ENCODE measurements at places on chromosomes 1 and 21.

DNA sequence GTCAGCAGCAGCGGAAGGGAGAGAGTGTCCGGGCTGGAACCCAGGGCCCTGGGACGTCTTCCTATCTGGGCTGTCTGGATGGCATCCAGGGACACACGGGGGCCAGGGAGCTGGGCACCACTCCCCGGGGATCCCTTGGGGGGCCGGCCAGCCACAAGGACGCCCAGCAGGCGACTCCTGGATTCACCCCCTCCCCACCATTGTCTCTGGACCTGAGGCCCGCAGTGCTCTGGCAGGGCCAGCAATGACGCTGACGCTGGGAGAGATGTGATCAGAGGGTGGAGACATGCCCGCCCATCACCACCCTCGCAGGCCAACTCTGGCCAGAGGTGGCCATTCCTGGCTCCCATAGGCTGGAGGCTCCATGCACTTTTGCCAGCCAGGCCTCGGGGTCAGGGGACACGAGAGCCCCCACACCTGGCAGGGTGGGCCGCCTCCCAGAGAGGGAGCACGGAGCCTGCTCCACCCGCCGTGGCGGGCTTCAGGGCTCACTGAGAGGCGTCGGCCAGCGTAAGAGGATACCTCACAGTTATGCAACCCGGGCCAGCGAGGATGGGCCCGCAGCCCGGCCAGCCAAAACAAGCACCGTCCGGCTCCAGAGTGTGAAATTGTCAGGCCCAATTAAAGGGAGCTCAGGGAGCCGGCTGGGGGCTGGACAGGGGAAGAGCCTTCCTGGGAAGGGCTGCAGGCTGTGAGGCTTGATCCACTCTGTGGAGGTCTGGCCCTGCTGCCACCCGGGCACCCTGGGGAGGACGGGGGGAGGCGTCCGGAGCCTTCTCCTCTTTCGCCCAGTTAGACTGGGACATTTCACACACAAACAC is 10.3 kb downstream of the ACTRT2 start:
- DNase-seq = no peak

GRCh38 chr1:203686091-203686632 is 59.5 kb downstream of the ATP2B4 start:
- DNase-seq = no peak

GRCh38 chr1:83554174-83554573 is 444.8 kb downstream of the TTLL7 start:
- DNase-seq = no peak

GRCh38 chr21:16571594-16571993 is 841.8 kb downstream of the USP25 start:
- no peak for DNase-seq

DNA sequence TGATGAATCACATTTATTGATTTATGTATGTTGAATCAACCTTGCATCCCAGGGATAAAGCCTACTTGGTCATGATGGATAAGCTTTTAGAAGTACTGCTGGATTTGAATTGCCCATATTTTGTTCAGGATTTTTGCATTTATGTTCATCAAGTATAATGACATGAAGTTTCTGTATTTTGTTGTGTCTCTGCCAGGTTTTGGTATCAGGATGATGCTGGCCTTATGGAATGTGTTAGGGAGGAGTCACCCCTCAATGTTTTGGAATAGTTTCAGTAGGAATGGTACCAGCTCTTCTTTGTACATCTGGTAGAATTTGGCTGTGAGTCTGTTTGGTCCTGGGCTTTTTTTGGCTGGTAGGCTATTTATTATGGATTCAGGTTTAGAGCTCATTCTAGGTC is 1643.1 kb upstream of the B3GALT2 start:
- no peak for DNase-seq

DNA sequence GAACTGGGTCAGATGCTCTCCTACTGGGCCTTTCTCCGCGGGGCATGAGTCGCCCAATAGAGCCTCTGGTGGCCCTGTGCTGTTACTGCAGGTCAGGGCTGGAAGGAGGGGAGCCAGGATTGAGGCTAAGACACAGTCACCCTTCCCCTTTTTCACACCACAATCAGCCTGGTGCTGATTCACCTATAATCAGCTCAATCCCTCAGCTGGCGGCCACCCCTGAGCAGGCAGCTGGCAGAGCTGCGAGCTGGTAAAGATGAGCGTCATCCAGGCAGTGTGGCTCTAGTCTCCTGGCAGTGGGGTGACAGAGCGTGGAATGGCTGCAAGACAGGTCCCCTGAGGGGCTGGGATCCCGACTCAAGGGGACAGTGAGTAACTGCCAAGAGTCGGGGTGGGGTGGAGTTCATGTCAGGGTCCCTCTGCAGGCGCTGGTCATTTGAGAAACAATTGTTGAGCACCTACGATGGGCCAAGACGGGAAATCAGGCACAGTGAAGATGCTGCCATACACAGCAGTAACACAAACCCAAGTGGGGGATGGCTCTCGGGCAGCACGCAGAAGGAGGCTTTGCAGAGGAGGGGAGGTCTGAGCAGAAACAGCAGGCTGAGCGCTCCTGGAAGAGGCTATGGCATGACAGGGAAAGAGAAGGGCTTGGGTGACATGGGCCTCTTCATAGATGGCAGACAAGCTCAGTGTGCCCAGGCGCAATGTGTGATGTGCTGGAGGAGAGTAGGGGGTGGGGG is 21.8 kb downstream of the ATF3 start:
- DNase-seq = no peak
